ENCODE measurements at places on chromosomes 4 and X.
A peak's percentile ranks its signal among the peaks of the same experiment; 100 is the strongest.

DNA sequence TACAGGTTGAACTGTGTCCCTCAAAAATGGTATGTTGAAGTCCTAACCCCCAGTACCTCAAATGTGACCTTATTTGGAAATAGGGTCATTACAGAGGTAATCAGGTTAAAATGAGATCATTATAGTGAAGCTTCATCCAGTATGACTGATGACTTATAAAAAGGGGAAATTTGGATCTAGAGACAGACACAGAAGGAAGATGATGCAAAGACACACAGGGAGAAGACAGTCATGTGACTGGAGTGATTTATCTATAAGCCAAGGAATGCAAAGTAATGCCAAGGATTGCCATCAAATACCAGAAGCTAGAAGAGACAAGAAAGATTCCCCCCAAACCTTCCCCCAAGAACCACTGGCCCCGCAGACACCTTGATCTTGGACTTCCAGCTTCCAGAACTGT is 155.2 kb downstream of the RBMX2 start:
- DNase-seq: no peak

- DNase-seq: peak; percentile 42
Observed at GRCh38 chrX:102042372-102043325, 82.8 kb upstream of the TCEAL2 start.

- DNase-seq: no peak
Observed at GRCh38 chr4:917992-918391, 14.1 kb downstream of the GAK start.

- DNase-seq: no peak
Observed at GRCh38 chrX:9253211-9253610, 211.6 kb upstream of the TBL1X start.

DNA sequence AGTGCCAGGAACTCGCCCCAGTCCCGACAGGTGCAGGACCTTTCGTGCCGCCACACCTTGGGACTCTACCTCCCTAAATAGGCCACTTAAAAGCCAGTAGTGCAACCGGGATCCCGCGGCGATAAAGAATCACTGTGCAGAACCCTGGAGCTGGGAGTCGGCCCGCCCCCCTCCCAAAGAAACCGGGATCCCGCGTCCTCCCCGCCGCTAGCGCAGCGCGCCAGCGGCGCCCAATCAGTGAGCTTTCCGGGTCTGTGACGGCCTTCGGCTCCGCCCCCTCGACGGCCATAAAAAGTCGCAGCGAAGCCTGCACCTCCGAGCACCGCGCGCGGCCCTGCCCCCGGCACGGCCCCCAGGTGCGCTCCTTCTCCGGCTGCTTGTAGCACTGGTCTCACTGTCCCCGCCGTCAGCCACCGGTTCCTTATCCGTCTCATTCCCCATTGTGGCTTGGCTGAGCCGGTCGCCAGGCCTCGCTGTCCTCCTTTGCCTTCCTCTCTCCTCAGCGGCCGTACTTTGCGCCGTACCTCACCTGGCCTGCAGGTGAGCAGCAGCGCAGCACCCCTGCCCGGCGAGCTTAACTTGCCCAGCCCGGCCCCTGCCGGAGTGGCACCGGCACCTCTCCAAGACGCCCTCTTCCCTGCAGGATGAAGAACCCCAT is at the start of gene LRAT:
LRAT (plus strand) TSS at position 318 of the 658 bp plus-strand sequence; CDS start at position 645, 327 bp downstream.
- peak; percentile 48 for DNase-seq

- DNase-seq: peak; percentile 55
Observed at GRCh38 chr4:109233570-109233969, 68.9 kb downstream of the COL25A1 start.

DNA sequence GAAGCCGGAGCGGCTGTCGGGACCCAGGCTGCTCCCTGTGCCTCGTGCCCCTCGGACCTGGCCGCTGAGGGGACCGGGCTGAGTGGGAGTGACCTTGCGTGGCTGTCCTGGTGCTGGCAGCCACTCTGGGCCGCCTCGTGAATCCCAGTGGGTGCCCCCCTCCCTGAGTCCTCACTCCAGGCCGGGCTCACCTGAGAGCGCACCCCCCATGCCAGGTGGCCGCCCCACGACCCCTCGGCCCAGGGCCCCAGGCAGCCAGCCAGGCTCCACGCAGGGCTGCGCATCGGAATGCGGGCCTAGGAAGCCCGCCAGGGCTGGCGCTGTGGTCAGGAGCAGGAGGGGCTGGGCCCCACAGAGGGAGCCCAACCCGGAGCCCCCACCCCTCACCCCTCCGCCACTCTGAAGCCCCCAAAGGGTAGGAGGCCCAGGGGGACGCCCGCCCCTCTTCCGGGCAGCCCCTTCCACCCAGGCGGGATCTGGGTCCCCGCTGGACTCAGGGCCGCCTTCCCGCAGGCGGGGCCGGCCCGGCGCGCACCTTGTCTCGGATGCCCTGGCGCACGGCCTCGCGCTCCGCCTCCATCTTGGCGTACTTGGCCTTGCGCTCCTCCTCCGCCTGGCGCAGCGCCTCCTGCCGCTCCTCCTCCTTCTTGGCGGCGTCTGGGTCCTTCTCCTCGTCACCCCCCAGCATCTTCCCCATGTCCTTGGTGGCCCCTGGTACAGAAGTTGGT is 33.9 kb downstream of the CPLX1 start:
- DNase-seq: no peak
